NCI-H187 treated with DMSO at 0.1 percent for 48 hours (cell line): ENCODE measurements at places on chromosomes 2 and 18.

DNA sequence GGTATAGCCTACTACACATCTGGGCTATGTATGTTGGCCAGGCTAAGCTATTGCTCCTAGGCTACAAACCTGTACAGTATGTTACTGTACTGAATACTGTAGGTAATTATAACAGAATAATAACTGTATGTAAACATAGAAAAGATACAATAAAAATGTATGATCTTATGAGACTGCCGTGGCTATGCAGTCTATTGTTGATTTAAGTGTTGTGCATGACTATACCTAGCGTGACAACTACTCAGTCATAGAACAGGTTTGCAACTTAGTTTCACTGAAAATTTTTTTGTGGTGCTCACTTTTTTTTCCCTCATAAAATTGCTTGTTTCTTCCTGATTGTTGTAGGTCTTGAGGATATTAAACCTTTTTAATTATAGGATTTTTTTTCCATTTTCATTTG, 25.9 kb downstream of the KCMF1 start:
- no peak for DNase-seq

GRCh38 chr2:62974999-62975398, 75.6 kb upstream of the OTX1 start:
- no peak for DNase-seq

DNA sequence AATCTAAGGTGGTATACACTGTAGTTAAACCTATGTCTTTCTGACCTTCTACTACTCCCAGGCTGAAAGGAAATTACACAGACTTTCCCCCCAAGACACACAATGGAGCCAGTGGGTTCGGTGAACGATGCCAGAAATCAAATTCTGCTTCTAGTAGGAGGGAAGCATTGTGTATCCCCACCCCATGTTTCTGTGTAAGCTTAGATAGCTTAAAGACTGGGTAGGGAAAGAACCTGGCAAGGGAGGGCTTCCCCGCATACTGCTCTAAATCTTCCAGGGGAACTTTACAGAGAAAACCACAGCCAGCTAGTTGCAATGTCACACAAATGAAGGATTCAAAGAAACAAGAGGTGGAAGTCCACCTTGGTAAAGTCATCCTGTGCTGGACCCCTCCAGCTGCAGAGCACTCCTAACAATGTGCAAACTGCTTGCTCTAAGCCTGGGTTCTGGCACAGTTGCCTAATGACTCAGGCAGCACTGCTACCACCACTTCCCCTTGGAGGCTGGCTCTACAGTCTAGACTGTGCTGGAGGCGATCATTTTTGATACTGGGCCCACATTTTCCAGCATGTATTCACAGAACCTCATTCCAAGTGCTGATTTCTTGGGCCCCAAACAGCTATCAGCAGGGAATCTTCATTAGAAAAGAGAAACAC, 47.5 kb downstream of the TRIB2 start:
- no peak for DNase-seq

DNA sequence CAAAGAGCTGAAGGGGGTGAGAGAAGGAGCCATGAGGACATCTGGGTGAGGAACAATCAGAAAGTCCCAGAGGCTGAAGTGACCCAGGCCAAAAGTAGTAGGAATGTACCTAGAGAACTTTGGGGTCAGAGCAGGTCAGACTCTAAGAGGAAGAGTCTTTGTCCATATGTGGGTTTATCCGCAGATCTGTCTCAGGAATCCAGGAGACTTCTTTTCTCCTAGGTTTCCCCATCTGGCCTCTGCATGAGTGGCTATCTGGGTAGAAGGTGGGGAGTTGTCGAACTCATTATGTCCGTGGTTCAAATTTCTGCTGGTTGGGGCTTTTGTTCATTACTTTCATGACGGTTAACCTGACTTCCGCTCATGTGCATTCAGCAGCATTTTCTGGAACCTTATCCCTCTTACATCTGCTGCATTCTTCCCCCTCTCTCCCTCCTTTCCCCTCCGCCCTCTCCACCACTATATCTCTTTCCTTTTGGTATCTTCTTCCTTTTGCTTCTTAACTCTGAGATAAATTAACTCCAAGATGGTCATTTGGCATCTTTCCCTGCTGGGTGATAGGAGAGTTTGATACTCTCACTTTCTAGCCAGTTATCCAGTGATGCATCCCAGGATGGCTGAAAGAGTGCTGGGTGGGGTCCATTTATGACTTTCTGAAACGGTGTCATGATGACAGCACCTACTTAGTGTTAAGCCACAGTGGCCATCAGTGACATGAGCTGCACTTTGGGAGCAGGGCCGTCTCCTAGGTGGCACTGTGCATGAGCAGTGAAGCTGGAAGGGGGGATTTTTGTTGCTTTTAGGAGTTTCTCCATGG, 2.1 kb downstream of the LIPG start:
- no peak for DNase-seq

- DNase-seq, result peak; percentile 44
Measured at GRCh38 chr2:234003972-234004617, 46.4 kb upstream of the SPP2 start.

DNA sequence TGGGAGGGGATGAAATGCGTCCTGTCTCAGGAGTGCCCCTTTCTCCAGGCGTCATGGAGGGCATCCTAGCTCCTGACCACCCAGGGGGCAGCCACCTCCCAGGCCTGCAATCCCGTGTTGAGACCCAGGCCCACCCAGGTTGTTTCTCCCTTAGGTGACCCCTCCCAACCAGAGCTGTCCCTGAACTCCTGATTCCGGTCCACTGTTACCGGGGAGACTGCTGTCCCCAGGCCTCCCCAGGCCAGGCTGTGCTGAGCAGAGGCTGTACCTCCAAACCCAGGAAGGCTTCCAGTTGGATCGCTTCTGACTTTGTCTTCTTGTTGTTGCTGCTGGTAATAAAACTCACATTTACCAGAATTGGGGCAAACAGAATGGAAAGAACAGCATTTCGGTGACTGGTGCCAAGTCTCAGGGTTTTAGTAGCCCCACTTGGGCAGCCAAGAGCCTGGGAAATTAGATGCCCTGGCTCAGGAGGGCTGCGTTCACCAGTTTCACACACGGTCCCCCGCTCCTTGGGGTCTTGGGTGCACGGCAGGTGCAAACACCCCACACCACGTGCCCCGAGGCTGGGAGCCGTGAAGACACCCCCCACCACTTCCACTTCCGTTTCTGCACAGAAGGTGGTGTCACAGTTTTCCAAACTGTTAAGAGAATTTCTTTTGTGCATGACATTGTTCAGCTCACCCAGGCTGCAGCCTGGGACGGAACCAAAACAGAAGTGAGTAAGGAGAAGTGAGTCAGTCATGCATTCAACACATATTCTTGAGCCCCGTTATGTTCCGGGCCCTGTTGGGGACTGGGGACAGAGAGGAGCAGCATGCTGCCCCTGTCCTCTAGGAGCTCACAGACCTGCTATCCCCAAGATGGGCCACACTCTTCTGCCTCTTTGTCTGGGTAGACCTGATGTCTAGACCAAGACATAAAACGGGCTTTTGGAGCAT, 29.4 kb downstream of the ITM2C start:
- DNase-seq, result no peak

DNA sequence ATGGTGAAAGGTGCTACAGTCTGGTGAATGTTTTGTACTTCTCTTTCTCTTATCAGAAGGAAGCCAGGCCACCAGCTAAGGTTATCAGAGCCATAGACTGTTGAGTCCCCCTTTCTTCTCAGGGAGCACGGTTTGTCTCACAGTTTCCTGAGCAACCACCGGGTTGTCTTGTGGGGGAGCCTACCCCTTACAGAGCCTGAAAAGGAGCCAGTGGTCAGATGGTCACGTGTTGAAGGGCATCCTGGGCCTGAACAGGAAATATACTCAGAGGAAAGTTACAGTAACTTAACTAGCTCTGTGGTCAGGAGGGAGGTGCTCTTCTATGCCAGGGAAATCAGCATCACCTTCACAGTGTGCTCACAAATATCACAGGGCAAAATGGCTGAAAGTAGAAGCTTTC, 11.6 kb downstream of the CD28 start:
- no peak for DNase-seq

DNA sequence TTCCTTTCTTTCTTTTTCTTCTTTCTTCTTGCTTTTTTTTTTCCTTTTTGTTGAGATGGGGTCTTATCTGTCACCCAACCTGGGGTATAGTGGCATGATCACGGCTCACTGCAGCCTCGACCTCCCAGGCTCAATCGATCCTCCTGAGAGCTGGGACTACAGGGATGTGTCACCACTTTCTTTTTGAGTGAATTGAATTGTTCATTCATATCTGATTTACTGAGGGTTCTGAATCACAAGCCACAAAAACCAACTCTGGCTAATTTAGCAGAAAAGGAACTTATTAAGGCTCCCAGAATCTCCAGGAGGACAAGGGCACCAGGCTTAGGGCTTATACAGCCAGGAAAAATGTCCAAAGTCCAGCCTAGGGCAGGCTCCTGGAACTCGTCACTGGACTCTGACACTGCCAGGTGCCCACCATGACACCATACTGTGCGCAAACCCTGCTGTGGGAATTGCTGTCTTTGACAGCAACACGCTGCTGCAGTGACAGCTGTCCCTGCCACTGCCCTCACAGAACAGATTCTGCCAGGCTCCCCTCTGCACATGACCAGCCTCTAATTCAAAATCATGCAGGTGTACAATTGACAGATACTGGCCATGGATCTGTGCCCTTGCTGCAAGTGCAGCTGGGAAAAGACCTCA, 42.9 kb upstream of the EML6 start:
- DNase-seq, result no peak

- no peak for DNase-seq
Measured at GRCh38 chr18:36096955-36097354, 29.6 kb upstream of the RPRD1A start.

DNA sequence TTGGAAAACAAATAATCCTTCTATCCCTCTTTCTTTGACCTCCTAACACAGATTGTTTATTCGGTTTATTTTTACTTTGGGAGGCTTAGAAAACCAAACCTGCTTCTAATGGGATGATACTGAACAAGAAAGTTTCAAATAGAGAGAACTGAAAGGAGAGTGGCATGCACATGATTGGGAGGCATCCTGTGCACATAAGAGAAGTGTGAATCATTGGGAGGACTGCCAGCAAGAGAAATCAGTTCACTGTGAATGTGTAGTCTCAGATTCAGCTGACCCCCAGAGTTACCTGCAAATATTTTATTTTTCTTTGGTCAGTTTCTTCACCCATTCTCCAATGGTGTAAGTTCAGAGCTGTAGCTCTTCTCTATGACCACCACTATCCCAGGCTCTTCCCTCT, 1363.2 kb upstream of the ACVR2A start:
- no peak for DNase-seq

GRCh38 chr2:68044099-68044498, 18.7 kb downstream of the C1D start:
- no peak for DNase-seq

DNA sequence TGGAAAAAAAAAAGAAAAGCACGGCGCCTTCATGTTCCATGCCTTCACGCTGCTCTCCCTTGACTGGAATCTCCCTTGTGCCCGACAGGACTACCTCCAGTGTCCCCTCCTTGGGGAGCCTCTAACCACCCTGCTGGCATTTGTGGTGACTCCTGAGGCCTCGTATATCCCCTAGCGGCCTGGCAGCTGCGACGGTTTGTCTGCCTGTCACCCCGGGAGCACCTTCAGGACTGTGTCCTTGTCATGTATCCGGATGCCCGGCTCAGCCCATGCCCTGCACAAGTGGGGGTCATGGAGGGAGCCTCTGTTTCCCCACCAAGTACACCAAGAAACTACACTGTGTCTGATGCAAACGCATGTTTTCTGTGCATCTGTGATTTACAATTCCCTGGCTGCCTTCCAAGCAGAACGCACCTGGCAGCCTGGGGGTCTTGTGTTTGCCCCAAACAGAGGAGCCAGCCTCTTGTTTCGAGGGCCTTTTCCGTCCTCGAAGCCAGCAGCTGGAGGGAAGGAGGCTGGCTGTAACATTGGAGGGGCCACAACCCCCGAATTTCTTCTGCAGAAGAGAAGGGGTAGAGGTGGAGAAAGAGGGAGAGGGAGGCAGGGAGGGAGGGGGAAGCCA, 18.9 kb downstream of the TWIST2 start:
- DNase-seq, result no peak

- no peak for DNase-seq
Measured at GRCh38 chr18:79944746-79945117, 6.7 kb downstream of the SLC66A2 start.

- DNase-seq, result no peak
Measured at GRCh38 chr18:37559194-37559593, 6.4 kb downstream of the CELF4 start.

- no peak for DNase-seq
Measured at GRCh38 chr18:25595274-25596060, 243.5 kb upstream of the ZNF521 start.

- DNase-seq, result no peak
Measured at GRCh38 chr18:40937386-40937785, 1017.6 kb upstream of the PIK3C3 start.

GRCh38 chr2:178491612-178492011, 11.4 kb downstream of the PLEKHA3 start:
- no peak for DNase-seq

DNA sequence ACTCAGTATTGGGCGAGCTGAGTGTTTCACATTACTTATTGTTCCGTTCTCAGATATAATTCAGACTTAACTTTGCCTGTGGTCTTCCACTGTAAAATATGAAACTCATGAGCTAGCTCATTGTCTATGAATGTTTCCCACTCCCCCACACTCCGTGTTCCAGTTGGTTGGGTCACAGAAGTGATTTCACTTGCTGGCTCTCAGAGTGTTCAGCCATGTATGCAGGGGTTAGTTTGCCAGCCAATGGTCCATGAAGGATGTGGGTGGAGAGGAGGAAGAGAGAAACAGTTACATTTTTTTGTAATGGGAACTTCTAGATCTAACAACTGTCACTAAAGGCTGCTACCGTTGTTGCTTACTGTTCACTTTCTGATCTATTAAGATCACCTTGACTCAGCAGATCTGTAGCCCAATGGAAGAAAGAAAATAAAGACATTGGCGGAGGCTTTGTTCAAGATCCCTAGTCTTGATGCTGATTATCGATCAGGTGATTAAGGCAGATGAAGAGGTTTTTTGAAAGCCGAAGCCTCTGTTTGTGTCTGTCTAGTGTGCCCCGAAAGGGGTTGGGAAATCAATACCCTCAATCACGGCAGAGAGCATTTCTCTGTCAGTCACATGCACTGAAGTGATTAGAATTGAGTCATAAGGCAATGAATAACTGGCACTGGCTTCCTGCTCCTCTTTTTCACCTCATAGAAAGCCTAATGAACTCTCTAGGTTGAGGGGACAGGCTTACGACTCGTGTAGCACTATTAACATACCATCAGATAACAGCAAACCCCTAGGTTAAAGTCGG, 279.7 kb upstream of the FIGN start:
- no peak for DNase-seq

- DNase-seq, result no peak
Measured at GRCh38 chr2:190571686-190572085, 37.2 kb upstream of the NEMP2 start.

DNA sequence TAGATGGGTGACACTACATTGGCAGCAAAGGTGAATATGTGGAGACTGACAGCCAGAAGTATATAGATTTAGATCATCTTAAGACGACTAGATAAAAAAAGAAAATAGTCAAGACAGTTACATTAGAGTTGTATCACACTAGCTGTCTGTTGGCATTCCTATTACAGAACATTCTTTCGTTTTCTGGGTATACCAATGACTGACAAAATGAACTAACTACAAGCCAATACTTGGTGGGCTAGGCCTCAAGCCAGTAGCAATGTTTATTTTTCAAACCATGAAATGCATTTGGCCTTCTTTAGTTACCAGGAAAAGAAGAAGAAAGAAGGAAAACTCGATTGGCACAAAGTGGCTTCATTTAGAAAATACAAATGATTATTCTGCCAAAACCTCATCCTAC, 944.9 kb upstream of the ZEB2 start:
- DNase-seq, result no peak
